ENCODE measurements at places on chromosomes 5 and 9.

- DNase-seq = no peak
Observed at GRCh38 chr9:89882930-89883361, 278.1 kb downstream of the GADD45G start.

DNA sequence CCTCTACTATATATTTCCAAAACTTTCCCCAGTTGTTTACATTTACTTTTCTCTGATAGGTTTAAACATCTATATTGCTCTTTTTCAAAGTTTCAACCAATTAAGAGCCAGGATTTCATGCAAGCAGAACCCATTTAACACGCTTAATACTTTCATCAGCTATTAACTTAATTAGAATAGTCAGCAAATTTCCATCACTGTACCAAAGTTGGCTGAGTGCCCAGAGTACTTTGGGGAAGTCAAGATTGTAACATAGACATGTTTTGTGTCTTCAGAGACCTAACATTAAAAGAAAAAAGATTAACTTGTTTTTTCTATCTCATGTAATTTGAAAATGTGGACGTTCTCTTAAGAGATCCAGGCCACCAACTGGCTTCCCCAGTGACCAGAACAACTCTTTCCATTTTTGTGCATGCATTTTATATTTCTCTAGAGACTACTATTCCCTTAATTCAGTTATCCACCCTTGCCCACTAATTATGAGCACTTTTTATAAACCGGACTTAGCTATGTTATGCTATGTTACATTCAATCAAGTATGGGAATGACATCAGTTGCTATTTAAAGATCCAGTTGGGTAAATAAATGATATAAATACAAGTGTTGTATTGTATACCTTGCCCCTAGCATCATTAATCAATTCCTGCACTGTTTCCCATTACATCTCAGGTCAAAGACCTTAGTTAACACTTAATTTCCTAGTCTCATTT, 478.1 kb upstream of the NMUR2 start:
- no peak for DNase-seq

- no peak for DNase-seq
Observed at GRCh38 chr5:90221951-90222350, 187.6 kb downstream of the CETN3 start.

DNA sequence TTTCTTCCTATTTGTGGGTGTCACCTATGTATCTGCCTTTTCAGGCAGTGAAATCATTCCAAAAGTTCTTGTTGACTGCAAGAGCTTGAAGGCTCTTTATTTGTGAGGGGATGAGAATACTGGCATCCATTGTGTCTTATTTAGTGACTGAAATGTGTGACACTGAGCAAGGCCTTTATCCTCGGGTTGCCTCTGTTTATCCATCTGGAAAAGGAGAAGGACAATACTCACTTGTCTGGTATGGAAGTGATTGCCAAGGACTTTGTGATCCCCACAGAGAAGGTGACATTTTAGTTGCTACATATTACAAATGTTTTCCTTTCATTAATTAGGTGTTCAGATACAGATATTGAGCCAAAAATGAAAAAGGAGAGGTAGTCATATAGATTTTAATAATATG, 80.2 kb downstream of the ARRDC3 start:
- DNase-seq = no peak

- no peak for DNase-seq
Observed at GRCh38 chr9:120383611-120383998, 196.4 kb downstream of the CDK5RAP2 start.

DNA sequence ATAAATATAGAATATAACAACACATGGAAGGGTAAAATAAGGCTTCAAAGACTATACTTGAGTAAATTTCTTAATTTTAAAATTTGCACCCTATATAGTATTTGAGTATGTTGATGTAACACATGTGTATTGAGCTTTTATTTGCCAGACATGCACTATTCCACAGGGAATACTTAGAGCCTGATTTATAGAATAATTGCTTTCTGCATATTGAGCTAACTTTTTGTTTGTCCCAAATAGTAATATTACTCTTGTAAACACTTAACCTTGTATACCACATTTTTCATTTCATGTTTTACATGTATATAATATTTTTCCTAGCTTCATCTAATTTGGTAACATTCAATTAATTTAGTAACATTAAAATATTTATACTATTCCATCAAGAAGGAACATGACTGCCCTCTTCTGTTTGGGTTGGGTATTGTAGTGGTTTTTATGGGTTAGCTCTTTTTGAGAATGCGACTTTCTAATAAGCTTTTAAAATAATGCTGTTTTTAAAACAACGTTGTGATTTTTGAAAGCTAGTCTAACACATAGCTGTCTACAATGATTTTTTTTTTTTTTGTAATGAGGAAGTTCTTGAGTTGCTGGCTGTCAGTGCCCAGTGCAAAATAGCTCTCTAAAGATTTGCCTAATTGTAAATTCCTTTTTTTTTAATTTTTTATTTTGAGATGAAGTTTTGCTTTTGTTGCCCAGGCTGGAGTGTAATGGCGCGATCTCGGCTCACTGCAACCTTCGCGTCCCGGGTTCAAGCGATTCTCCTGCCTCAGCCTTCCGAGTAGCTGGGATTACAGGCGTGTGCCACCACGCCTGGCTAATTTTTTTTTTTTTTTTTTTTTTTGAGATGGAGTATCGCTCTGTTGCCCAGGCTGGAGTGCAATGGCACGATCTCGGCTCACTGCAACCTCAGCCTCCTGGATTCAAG, 4.8 kb downstream of the SUB1 start:
- peak; percentile 46 for DNase-seq

- DNase-seq = no peak
Observed at GRCh38 chr5:119681734-119682133, 52.4 kb downstream of the FAM170A start.
